ENCODE measurements at places on chromosomes 16 and 17. TPM values are rescaled to one million over a fixed set of nuclear protein-coding genes. Genes with fewer than 3 reads are reported as not detected.

Gene SDK2
- total RNA-seq, result 8.4 TPM

Gene ZG16B
- total RNA-seq, result not detected

Gene UTP4
- 56.5 TPM for total RNA-seq

Gene FBXL16
- 18.0 TPM for total RNA-seq

Gene PYDC1
- not detected for total RNA-seq

Gene EVI2B
- total RNA-seq, result 134 TPM

Gene TAT
- total RNA-seq, result not detected

Gene LYRM1
- 13.6 TPM for total RNA-seq

Gene TIMP2
- 7.1 TPM for total RNA-seq

Gene CFAP97D1
- not detected for total RNA-seq

DNA sequence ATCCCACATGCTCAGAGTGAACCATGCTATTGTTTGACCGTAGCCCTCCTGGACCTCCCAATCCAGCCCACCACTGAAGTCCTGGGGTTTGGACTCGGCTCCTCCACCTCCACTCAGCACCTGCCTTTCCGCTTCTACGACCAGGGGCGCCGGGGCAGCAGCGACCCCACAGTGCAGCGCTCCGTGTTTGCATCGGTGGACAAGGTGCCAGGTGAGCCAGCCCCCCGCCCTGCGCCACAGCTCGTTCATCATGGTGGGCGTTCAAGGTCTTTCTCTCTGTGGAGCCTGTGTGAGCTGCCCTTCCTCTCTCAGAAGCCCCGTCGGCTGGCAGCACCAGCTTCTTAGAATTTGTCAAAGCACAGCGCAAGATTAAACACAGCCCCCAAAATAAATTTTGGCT, 130.1 kb downstream of the SOCS1 start:
- H3K27ac ChIP-seq, result no peak overlapping the region
- H3K36me3 ChIP-seq, result no peaks in the 10 kb centered on the region
- H3K4me3 ChIP-seq, result no peak overlapping the region
- H3K4me1 ChIP-seq, result peaks cover 6% of the 10 kb centered on the region
- DNase-seq, result no peak
- no peaks in the 10 kb centered on the region for H3K27me3 ChIP-seq

DNA sequence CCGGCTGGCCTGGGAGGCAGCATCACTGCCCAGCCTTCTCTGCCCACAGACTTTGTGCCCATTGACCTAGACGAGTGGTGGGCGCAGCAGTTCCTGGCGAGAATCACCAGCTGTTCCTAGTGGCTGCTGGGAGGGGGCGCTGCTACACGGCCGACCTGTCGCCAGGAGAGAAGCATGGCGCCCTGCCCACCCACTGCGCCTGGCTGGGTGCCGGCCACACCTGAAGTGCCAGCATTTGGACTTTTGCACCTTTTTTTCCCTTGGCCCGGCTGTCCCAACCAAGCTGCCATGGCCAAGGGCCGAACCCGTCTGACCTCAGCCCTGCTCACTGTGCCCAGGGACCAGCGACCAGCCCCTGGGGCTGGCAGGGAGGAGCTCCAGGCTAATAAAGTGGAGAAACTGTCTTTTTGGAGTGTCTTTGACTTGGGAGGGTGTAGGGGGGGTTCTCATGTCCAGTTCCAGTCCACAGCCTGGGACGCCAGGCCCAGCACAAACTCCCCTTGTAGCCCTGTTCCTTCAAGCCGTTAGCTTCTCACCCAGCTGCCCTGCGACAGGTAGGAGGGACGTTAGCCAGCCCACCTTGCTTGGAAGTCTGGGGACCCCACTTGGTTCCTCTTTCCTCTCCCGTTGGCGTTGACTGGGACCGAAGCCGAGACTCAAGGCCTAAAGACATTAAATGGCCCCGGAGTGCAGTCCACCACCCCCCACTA, 939 bp upstream of the WDR90 start:
- no peaks in the 10 kb centered on the region for H3K27me3 ChIP-seq
- H3K4me3 ChIP-seq, result peak overlapping the region; percentile 77
- peak overlapping the region; percentile 97 for H3K27ac ChIP-seq
- no peaks in the 10 kb centered on the region for H3K36me3 ChIP-seq
- DNase-seq, result no peak

DNA sequence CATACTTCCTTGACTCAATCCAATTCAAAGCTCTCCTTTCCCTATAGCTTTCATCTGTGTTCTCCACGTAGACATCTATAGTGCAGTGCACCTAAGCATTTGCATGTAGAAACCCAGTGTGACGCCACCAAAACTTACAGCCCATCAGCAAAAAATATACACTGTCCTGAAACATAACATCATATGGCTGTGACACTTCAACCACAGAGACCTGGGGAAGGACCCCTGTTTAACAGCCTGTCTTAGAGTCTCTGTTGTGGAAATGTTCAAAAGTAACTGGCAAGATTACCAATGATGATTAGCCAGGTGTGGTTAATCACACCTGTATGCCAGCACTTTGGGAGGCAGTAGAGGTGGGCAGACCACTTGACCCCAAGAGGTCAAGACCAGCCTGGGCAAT, 22.2 kb downstream of the GSPT1 start:
- no peaks in the 10 kb centered on the region for H3K27me3 ChIP-seq
- no peak overlapping the region for H3K4me3 ChIP-seq
- H3K36me3 ChIP-seq, result peaks cover 7% of the 10 kb centered on the region
- no peaks in the 10 kb centered on the region for H3K4me1 ChIP-seq

- no peaks in the 10 kb centered on the region for H3K27me3 ChIP-seq
- DNase-seq, result no peak
- peaks cover 7% of the 10 kb centered on the region for H3K4me1 ChIP-seq
- H3K27ac ChIP-seq, result no peak overlapping the region
Observed at GRCh38 chr17:1707107-1707506, 3.1 kb downstream of the TLCD2 start.

DNA sequence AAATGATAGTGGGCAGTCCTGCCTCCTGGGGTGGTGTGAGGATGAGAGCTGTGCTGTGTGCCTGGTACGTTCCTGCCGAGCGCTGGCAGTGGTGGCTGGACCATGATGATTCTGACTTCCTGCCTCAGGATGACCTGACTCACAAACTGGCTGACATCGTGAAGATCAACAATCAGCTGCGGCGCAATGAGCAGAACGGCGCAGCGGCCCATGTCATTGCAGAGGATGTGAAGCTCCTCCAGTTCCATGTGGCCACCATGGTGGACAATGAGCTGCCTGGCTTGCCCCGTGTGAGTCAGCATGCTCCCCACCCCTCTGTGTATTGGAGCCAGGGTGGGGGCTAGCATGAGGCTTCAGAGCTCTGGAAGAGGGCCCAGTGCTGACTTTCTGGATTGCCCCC, 13.1 kb downstream of the POLR2A start:
- H3K27ac ChIP-seq, result no peak overlapping the region
- DNase-seq, result no peak
- no peak overlapping the region for H3K4me3 ChIP-seq
- H3K4me1 ChIP-seq, result no peaks in the 10 kb centered on the region
- peaks cover 50% of the 10 kb centered on the region for H3K36me3 ChIP-seq
- H3K27me3 ChIP-seq, result no peaks in the 10 kb centered on the region

DNA sequence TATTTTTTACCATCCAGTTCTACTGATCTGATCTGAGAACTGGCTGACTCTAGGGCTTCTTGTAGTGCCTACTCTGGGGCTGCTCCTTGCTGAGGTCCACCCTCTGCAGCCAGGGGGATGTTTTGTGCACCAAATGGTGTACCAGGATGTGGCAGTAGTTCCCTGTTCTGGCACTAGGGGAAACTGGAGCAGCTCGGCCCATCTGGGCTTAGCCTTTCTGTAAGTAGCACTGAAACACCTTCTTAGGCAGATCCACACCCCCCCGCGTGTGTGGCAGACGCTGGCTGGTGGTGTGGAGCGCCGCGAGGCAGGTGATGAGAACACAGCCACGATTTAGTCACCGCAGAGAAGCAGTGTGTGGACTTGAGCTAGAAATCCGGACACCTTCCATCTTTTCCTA, 17.0 kb downstream of the DUSP14 start:
- H3K27ac ChIP-seq, result no peak overlapping the region
- H3K36me3 ChIP-seq, result no peaks in the 10 kb centered on the region
- no peak overlapping the region for H3K4me3 ChIP-seq
- peak; percentile 10 for DNase-seq
- no peaks in the 10 kb centered on the region for H3K27me3 ChIP-seq
- H3K4me1 ChIP-seq, result peaks cover 6% of the 10 kb centered on the region

GRCh38 chr16:25110387-25110947, 1.1 kb upstream of the LCMT1 start:
- H3K4me3 ChIP-seq, result peak overlapping the region; percentile 90
- peak overlapping the region; percentile 67 for H3K27ac ChIP-seq
- H3K27me3 ChIP-seq, result no peaks in the 10 kb centered on the region
- H3K36me3 ChIP-seq, result peaks cover 11% of the 10 kb centered on the region
- peaks cover 17% of the 10 kb centered on the region for H3K4me1 ChIP-seq

- no peak overlapping the region for H3K27ac ChIP-seq
- H3K4me3 ChIP-seq, result no peak overlapping the region
- no peak for DNase-seq
- H3K4me1 ChIP-seq, result peaks cover 7% of the 10 kb centered on the region
- no peaks in the 10 kb centered on the region for H3K36me3 ChIP-seq
Observed at GRCh38 chr16:28923231-28923587, 1.8 kb downstream of the RABEP2 start.

DNA sequence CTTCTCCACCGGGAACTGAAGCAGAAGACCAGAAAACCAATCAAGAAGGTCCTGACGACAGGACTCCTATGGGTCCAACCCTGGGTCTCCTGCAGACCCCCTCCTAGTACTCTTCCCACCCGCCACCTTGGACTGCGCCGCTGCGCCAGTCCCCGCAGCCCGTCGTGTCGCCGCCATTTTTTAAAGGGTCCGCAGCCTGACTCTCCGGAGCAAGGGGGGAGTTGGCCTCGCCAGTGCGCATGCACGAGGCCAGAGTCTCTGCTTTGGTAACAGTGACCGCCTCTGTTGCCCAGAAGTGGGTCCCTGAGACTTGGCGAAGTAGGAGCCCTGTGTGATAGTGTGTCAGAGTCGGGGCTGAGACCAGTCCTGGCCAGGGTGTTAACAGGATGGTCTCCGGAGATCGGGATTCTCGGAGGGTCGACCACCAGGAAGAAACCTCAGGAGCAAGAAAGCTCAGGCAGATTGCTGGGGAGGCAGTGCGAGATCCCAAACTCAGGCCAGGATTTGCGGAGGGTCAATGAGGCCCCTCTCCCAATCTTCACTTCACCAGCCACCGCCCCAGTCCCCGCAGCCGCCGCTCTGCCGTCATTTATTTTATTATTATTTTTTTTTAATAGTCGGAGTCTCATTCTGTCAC, 612.5 kb downstream of the KCNJ18 start:
- DNase-seq, result no peak
- H3K4me3 ChIP-seq, result no peak overlapping the region
- no peaks in the 10 kb centered on the region for H3K27me3 ChIP-seq
- H3K36me3 ChIP-seq, result no peaks in the 10 kb centered on the region
- no peaks in the 10 kb centered on the region for H3K4me1 ChIP-seq
- no peak overlapping the region for H3K27ac ChIP-seq

DNA sequence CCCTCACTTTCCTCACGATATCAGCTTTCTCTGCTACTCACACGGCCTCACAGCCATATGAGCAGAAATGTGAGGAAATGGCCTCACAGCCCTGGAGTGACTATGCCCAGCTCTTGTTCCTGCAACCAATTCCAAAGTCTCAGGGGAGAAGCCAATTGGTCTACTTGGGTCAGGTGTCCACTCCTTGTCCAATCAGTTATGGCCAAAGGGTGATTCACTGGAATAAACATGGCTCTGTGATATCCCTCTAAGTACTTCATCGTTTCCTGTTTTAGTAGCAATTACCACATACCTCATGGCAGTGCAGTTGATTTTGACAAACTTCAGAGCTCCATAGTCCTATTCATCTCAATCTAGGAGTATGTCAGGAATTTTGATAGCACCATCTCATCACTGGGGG, 195.4 kb downstream of the KATNIP start:
- H3K4me1 ChIP-seq, result no peaks in the 10 kb centered on the region
- no peak overlapping the region for H3K27ac ChIP-seq
- H3K27me3 ChIP-seq, result no peaks in the 10 kb centered on the region
- no peak overlapping the region for H3K4me3 ChIP-seq

DNA sequence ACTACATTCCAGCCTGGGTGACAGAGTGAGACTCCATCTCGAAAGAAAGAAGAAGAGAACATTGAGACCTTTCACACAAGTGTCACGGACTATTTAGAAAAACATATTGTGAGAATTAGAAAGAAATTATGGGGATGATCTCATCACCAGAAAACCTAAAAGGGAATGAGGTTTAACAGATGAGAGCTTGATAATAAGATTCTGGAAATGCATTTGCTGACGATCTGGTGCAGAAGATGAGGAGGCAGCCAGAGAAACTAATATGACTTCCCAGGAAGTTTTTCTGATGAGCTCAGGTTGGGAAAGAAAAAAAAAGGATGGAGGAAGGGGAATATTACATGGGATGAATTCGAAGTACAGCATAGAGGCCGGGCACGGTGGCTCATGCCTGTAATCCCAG, 10.8 kb upstream of the APOH start:
- H3K4me3 ChIP-seq, result no peak overlapping the region
- no peak for DNase-seq
- no peaks in the 10 kb centered on the region for H3K36me3 ChIP-seq
- H3K27me3 ChIP-seq, result no peaks in the 10 kb centered on the region

- no peaks in the 10 kb centered on the region for H3K4me1 ChIP-seq
- no peak overlapping the region for H3K27ac ChIP-seq
- H3K4me3 ChIP-seq, result no peak overlapping the region
- DNase-seq, result no peak
- H3K27me3 ChIP-seq, result no peaks in the 10 kb centered on the region
- no peaks in the 10 kb centered on the region for H3K36me3 ChIP-seq
Observed at GRCh38 chr16:51440131-51440889, 289.2 kb upstream of the SALL1 start.

- no peak for DNase-seq
- no peak overlapping the region for H3K27ac ChIP-seq
- H3K4me3 ChIP-seq, result no peak overlapping the region
- H3K36me3 ChIP-seq, result no peaks in the 10 kb centered on the region
- H3K4me1 ChIP-seq, result peaks cover 19% of the 10 kb centered on the region
Observed at GRCh38 chr17:57874058-57874419, 24.2 kb upstream of the MRPS23 start.

DNA sequence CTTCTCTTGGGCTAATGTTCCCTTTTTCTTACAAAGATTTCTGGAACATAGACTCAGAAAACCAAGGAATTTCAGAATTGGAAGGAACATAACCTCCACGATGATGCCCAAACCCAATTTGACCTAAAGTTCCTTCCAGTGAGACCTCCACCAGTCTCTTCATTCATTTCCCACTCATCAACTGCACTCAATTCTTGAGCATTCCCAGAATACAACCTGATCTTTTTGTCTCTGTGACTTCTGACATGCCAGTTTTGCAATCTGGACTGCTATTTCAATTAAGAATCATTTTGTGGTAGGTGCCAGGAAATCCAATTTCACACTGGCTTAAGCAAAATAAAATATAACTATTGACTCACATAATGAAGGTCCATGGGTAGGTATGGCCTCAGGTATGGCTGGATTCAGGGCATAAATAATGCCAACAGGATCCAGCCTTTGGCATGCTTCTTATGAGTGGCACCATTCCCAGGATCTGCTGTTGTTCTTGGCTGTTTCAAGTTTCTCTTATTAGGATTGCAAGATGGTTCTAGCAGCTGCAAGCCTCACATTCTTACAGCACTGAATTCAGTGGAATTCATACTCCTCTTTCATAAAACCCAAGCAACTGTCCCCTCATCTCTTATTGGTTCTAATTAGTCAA, 184.3 kb downstream of the HS3ST4 start:
- DNase-seq, result no peak
- no peak overlapping the region for H3K4me3 ChIP-seq
- no peaks in the 10 kb centered on the region for H3K27me3 ChIP-seq
- no peak overlapping the region for H3K27ac ChIP-seq
